ENCODE measurements at places on chromosomes 7 and 10.

DNA sequence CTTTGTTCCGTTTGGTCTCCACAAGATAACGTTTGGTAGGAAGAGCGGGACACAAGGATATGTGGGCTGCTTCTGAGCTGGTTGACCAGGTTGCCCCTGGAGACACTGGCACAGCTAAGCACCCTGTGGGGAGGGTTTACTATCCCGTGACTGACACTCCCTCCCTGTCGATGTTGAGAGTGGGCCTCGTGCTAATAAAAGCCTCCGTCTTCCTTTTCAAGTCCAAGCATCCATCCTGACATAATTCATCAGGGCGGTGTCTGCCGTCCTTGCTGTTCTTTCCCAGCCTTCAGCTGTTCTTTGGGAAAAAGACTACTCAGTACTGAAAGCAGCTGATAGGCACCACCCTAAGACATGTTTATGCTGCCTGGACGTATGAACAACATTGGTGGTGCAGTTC, 49.6 kb downstream of the SHH start:
- DNase-seq = no peak

GRCh38 chr7:3880228-3880987, 579.4 kb downstream of the SDK1 start:
- no peak for DNase-seq

- no peak for DNase-seq
Measured at GRCh38 chr10:124022066-124022465, 71.3 kb downstream of the CHST15 start.

DNA sequence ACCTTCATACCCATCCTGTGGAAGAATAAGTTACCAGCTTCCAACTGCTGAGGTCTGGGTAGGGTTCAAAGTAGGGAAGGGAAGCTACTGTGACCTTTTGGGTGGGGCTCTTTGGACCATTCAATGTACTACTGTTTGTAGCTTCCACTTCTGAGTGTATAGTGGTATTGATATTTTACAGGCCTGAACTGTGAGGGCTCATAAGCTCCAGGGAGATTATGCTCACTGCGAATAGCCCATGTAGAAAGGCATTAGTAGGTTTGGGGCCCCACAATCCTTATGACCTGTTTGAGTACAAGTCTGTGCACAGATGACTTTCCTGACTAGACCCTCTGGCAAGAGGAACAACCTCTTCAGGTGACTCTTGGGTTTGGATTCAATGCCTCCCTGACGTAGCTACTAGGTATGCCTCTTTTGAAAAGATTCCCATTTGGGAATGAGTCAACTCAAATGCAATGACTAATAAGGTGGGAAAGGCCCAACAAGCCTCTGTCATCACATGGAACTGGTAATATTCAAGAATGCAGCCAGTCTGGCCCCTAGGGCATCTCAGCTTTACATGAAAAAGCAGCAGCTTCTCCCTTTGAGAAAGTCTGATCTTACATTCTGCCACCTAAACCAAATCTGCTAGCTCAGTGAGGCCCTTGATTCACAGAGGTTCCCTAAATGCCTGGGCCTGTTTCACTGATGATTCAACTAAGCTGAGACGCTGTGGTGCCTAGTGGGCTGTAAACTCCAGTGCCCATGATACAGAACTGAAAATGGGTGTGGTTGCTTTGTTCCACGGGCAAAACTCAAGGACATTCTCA, 79.8 kb downstream of the ABI1 start:
- no peak for DNase-seq

- DNase-seq = no peak
Measured at GRCh38 chr7:1562116-1562515, 6.1 kb upstream of the TMEM184A start.

DNA sequence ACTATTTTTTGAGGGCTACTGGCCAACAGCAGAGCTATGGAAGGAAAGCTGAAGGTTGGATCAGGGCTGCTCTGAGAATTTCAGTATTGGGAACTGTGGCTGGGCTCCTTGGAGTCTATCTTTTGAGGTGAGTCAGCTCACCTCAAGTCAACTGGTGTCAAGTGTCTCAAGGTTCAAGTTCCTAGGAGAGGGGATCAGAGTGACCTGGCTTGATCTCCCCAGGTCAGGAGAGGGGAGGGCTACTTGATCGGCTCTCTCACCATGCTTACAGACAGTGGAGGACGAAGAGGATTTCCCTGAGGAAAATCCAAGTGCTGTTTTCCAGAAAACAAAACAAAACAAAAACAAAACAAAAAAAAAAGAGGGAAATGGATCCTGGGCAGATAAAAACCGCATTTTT, 132.8 kb downstream of the CACNB2 start:
- no peak for DNase-seq

DNA sequence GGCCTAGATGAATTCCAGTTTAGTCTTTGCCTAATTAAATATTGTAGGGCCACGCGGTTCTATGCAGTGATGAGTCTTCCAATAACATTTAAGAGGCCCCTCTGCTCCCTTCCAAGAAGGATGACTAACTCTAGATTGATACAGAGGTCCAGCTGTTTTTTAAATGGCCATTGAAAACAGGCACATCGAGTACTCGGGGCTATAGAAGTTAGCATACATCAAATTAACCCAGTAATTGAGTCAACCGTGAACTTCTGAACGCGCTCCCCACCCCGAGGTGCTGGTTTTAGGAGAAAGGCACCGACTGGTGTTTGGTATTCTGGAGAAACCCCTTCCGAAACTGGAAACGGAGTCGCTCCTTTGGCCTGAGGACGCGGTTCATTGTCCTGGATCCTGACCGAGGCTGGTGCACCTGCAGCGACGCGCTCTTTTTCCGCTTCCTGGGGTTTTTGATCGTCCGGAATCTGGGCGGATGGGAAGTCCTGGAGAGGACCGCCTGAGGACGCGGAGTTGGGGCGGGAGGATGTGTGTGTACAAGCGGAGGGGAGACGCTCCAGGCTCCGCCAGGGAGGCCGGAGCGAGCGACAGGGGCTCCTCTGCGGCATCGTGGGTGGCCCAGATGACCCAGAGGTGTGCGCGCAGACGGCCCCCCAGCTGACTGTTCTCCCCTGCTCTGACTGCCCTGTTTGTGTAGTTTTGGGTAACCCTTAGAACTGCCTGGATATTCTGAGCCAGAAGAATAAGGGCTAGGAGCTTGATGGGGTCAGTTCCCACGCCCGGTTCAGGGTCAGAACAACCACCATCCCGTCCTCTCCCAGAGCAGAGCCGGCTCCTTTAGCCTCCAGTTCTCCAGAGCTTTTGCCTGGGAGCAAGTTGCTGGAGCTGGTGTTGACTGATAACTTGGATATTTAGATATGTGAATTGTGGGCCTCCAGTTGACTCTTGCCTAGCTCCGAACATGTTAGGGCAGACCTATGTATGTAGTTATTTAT, 711 bp downstream of the FAM221A start:
- no peak for DNase-seq

DNA sequence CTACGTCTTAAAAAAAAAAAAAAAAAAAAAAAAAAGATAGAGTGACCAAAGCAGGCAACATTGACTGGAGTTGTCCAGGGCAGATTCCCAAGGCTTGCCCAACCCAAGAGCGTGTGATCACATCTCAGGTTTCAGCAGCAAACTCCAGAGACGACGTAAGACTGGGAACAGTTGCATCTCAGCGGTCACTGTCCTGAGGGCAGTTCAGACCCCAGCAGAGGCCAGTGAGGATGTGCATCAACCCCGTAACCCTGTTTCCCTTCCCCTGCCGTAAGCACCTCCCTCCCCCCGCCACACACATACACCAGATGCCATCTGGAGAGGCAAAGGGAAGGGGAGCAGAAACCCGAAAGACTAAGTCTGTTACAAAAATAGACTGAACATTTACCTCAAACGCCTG, 19.3 kb upstream of the TOMM7 start:
- DNase-seq = no peak

DNA sequence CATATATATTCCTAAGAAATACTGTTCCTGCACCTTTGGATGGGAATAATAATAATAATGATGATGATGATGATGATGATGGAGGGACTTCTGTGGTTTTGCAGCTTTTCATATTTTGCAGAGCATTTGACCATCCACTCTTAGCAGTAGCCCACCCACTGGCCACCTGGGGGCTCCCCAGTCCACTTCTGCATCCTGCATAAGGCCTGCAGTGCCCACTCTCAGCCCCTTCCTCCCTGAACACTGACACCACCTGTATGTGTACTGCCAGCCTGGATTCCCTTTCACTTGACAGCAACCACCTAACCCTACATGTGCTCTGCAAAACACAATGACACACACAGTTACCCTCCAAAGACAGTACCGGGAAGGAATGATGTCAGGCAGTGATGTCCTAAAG, 131.4 kb downstream of the ADAM12 start:
- no peak for DNase-seq

- no peak for DNase-seq
Measured at GRCh38 chr10:1085258-1085657, 29.1 kb downstream of the WDR37 start.

- DNase-seq = no peak
Measured at GRCh38 chr7:69906283-69906995, 308.2 kb downstream of the AUTS2 start.

DNA sequence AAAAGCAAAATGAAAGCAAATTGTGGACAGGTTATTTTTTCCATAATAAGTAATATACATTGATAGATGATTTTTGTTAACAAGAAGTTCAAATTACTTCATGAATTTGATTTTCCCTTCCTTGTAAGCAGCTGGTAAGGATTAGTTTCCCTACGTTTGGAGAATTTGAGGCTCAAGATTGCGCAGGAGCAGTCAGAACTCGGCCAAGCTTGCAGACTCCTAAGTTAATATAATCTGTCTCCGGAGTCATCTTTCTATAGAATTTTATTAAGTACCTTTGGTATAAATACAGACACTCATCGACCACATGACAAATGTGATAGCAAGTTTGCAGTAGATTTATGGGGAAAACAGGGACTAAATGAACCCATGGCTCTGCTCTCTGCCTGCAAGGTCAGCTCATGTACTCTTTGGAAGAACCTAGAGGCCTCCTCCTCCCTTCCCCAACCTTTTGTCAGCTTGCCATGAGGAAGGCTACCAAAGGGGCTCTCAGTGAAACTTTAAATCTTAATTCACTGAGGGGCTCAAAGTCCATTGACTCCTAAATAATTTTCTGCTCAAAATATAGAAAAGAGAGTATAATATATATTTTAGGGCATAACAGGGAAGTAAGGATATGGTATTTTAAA, 89.2 kb upstream of the CTTNBP2 start:
- DNase-seq = no peak

DNA sequence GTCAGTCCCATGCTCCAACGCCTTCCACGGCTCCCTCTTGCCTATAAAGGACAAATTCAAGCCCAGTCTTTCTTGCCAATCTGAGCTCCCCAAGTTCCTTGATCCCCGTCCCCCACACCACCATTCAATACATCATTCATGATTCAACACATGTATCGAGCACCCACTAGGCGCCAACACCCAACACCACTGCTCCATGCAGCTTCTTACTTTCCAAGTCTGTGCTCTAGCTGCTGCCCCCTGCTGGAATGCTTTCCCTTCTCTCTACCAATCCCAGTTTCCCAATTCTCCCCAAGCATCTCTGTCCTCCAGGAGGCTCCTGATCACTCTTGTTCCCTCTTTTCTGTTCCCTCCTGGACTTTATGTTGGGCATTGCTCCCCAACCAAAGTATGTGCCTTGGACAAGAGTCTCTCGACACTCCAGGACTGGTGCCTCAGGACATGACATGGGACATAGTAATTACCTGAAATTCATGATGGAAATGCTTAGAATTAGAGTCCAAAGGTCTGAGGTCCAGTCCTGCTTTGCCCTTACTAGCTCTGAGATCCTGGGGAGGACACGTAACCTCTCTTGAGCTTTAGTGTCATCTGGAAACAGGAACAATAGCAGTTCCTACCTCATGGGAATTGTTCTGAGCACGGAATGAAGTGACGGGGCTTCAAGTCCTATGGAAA, 172.7 kb downstream of the NEURL1 start:
- DNase-seq = no peak

GRCh38 chr7:711922-712380, 14.5 kb upstream of the DNAAF5 start:
- DNase-seq = no peak

- no peak for DNase-seq
Measured at GRCh38 chr7:66529883-66530610, 98.6 kb upstream of the KCTD7 start.

GRCh38 chr7:45221896-45222604, 64.5 kb downstream of the RAMP3 start:
- DNase-seq = no peak

DNA sequence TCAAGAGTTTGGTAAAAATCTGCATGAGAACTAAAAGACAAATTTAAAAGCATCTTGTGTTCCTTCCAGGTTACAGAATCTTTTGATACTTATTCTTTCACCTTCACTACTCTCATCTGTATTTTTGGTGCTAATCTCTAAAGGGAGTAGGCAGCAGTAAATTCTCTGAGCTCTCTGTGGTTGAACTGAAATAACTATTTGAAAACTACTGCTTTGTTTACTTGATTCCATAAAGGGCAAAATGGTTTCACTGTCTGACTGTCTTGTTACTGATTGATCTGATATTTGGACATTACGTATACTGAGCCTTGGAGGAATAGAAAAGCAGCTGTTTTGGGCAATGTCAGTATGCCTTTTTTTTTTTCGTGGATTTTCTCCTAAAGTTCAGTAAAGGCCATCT, 103.3 kb downstream of the CHRM2 start:
- DNase-seq = no peak

- DNase-seq = no peak
Measured at GRCh38 chr7:1747004-1747801, 77.1 kb downstream of the ELFN1 start.

DNA sequence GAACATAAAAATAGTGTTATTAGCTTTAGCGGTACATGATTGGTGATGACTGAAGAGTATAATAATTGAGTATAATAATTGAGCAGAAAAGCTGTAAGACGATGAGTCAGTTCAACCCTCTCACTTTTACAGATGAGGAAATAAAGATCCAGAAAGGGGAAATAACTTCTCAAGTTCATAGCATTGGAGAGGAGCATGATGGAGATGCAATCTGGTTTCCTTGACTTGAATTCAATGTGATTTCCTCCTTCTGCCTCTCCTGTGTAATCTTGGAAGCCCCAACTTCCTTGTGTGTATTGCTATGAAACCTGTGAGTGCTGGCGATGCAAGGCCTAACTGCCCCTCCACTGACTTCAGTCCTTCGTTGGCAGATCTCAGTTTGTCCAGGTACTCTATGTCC, 265.1 kb downstream of the LRMDA start:
- DNase-seq = no peak

DNA sequence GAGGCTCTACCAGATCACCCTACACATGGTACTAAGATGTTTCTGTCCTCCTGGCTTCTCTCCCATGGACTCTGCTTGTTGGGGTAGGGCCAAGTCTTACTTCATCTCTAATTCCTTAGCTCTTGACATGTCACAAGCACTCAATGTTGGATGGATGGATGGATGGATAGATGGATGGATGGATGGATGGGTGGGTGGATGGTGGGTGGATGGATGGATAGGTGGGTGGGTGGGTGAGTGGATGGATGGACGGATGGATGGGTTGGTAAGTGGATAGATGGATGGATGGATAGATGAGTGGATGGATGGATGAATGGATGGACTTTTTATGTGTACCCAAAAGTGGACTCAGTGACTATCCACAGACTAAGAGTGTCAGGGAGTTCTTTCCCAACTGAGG, 28.5 kb downstream of the HSPA12A start:
- no peak for DNase-seq

GRCh38 chr7:16619979-16620408, 25.6 kb downstream of the ANKMY2 start:
- no peak for DNase-seq
